Upper lobe of right lung (tissue), 1 donor: ENCODE measurements at places on chromosomes 3 and 15. TPM values are rescaled to one million over a fixed set of nuclear protein-coding genes. Genes with fewer than 3 reads are reported as not detected.

The SPTSSB gene
- not detected for total RNA-seq

- H3K4me3 ChIP-seq = no peak overlapping the region
- no peaks in the 10 kb centered on the region for H3K36me3 ChIP-seq
- peaks cover 35% of the 10 kb centered on the region for H3K4me1 ChIP-seq
These were observed 70.5 kb upstream of the XCR1 start for GRCh38 chr3:46097691-46098241.

- H3K27ac ChIP-seq = no peak within 1 kb of the TSS
- H3K4me1 ChIP-seq = peaks cover 11% of the 10 kb centered on the region
- H3K36me3 ChIP-seq = no peaks in the 10 kb centered on the region
- peaks cover 10% of the 10 kb centered on the region for H3K27me3 ChIP-seq
These were observed at the start of gene TAGLN3 for GRCh38 chr3:111998636-111999483. TSS of gene TAGLN3 (plus strand) at chr3:111998922. CDS start at chr3:111999423, 501 bp downstream.

DNA sequence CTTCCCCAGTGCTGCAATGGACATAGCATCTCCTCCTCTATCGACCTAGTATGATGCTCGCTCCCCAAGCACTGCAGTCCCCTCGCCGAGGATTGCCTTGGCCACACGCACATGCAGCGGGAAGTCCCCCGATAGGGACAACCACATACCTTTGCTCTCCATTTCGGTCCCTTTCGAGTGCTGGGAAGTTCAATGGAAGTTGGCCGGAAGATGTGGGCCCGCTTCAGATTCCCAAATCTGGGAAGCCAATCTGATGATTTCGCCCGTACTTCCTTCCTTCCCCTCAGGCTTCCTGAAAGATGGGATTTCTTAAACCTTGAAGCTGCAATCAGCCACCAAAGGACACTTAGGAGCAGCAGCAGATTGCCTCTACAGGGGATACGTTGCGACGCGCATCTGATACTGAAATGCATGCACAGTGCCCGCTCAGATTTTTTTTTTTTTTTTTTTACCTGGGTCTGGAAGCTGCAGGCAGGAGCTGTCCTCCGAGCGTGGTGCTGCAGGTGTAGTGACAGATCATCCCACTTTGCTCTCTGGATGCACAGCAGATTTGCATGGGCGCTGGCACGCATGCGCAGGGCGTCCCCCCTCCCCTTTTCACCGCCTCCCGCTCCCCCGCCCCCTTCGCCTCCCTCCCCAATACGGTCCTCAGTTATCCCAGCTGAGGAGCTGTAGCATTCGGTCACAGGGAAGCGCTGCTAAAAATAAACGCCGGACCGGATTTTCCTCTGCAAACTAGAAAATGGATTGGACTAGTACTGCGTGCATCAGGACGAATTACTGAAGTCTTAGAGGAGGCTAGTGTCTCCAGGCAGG lies at the start of gene FGF12:
TSS of gene FGF12 (minus strand) at position 510 of the 816 bp plus-strand sequence.
- DNase-seq = peak; percentile 74
- H3K27me3 ChIP-seq = peaks cover 5% of the 10 kb centered on the region
- peak within 1 kb of the TSS; percentile 9 for H3K4me3 ChIP-seq
- H3K36me3 ChIP-seq = no peaks in the 10 kb centered on the region
- H3K27ac ChIP-seq = no peak within 1 kb of the TSS

DNA sequence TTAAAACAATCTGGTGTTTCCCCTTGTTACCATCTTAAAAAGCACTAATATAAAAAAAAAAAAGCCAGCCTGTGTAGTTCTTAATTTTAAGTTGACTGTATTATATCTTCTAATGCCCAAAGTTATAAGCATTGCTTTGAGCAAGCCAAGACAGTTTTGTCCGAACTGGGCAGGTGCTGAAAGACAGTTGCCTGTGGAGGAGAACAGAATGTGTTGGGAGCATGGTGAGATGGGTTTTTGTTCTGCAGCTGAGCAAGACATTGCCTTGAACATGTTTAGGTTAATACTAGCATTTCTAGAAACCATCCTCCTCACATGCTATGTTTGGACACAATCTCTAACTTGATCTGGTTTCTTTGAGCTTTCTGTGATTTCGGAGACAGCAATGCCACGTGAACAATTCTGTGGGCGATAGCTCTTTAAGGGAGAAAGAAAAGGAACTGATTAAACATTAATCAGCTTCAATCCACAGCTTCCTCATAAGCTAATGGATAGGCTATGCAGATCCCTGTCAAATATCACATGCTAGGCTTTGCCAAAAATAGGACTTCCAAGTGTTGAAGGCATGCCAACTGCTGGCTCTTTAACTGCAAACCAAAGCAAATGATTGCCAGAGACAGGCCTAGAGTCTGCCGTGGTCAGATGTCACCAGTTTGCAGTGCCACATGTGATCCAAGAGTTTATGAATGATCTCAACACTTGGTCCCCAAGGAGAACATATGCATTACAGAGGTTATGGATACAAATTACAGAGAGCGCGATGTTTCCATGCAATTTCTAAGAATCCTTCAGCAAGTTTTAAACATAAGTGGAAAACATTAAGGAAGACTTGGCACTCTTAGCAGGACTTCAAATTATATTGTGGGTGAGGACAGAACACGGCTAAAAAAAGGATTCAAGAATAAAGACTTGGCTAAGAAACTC lies 428.1 kb downstream of the ROBO2 start:
- H3K4me1 ChIP-seq = peaks cover 7% of the 10 kb centered on the region
- H3K27ac ChIP-seq = no peak overlapping the region
- no peaks in the 10 kb centered on the region for H3K27me3 ChIP-seq
- no peak overlapping the region for H3K4me3 ChIP-seq
- no peak for DNase-seq

- no peaks in the 10 kb centered on the region for H3K36me3 ChIP-seq
- H3K4me3 ChIP-seq = no peak overlapping the region
- DNase-seq = no peak
- H3K4me1 ChIP-seq = peaks cover 26% of the 10 kb centered on the region
- H3K27me3 ChIP-seq = no peaks in the 10 kb centered on the region
These were observed 8.6 kb upstream of the CSK start for GRCh38 chr15:74773329-74773728.

The EFCAB12 gene
- total RNA-seq = 0.55 TPM

The GOLGA6L7 gene
- total RNA-seq = not detected

DNA sequence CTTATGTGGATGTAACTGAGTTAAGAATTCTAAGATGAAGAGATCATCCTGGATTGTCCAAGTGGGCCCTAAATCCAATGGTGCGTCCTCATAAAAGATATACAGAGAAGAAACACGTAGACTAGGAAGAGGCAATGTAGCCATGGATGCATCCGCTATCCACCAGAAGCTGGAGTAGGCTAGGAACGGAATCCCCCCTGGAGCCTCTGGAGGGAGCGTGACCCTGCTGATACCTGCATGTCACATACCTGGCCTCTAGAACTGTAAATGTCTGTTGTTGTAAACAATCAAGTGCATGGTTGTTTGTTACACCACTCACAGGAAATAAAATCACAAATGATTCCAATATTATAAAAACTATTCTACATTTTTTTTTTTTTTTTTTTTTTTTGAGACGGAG lies 254.5 kb upstream of the RORA start:
- H3K27ac ChIP-seq = no peak overlapping the region
- no peak for DNase-seq
- H3K4me1 ChIP-seq = no peaks in the 10 kb centered on the region
- H3K36me3 ChIP-seq = no peaks in the 10 kb centered on the region
- peaks cover 5% of the 10 kb centered on the region for H3K27me3 ChIP-seq
- no peak overlapping the region for H3K4me3 ChIP-seq

- no peaks in the 10 kb centered on the region for H3K36me3 ChIP-seq
- no peak overlapping the region for H3K27ac ChIP-seq
- DNase-seq = no peak
- no peaks in the 10 kb centered on the region for H3K4me1 ChIP-seq
- H3K27me3 ChIP-seq = no peaks in the 10 kb centered on the region
- H3K4me3 ChIP-seq = no peak overlapping the region
These were observed 194.2 kb downstream of the PLCL2 start for GRCh38 chr3:17078926-17079465.

- no peak overlapping the region for H3K27ac ChIP-seq
- no peaks in the 10 kb centered on the region for H3K4me1 ChIP-seq
- H3K27me3 ChIP-seq = no peaks in the 10 kb centered on the region
- H3K36me3 ChIP-seq = no peaks in the 10 kb centered on the region
These were observed 103.7 kb upstream of the TGFBR2 start for GRCh38 chr3:30502742-30503073.

DNA sequence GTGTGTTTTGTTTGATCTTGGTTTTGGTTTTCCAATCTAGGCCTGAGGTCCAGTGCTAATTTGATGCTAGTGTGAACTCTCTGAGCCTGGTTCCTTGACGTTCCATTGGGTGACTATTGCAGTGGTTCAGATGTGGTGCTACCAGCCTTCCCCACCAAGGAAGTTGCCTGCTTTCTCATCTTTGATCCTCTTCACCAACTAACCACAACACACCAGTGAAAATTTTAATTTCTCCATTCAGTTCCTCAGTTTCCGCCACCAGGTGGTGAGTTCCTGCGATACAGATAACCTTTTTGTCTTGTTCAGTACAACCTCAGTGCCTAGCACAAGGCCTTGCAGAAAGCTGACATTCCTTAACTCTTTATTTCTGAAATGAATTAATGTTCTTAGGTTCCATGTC lies 337.4 kb upstream of the TPRG1 start:
- no peaks in the 10 kb centered on the region for H3K27me3 ChIP-seq
- DNase-seq = no peak
- H3K27ac ChIP-seq = no peak overlapping the region
- no peaks in the 10 kb centered on the region for H3K4me1 ChIP-seq

DNA sequence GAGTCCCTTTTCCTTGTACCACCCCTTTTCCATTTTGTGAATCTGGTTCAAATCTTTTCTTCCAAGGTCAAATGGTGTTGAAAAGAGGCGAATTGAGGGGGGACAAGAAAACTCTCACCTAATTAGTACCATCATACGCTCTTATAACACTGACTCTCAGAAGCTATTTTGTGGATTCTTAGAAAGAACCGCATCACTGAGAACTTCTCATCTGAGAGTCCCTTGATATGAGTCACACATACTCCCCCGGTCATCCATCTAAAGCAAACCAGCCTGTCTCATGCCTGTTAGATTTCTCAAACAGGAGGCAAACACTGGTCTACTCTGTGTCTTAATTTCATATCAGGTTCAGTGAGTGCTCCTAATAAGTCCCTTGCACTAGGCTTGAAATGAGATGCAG lies 76.5 kb upstream of the SPRED1 start:
- no peaks in the 10 kb centered on the region for H3K4me1 ChIP-seq
- H3K27me3 ChIP-seq = no peaks in the 10 kb centered on the region
- H3K36me3 ChIP-seq = no peaks in the 10 kb centered on the region
- H3K4me3 ChIP-seq = no peak overlapping the region
- no peak for DNase-seq
- H3K27ac ChIP-seq = no peak overlapping the region

The PFKFB4 gene
- total RNA-seq = 11.0 TPM

DNA sequence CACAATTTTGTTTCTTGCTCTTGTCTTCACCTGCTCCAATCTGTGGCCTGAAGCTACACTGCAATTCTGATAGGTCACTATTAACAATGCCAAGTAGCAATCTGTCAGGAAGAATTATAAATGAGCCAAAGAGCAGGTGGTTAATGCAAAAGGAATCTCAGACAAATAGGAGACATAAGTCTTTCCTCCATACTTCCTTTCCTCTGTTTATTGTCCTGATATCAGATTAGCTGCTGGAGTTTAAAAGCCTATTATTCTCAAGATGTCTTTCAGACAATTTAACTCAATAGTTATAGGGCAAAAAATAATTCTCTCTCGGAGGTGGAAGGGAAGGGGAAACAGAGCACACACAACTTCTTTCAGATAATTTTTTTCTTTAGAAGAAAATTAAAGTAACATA lies 491.6 kb downstream of the MFSD1 start:
- no peak overlapping the region for H3K4me3 ChIP-seq
- H3K36me3 ChIP-seq = no peaks in the 10 kb centered on the region
- no peaks in the 10 kb centered on the region for H3K27me3 ChIP-seq
- no peak overlapping the region for H3K27ac ChIP-seq

- H3K27me3 ChIP-seq = no peaks in the 10 kb centered on the region
- H3K4me3 ChIP-seq = no peak overlapping the region
- no peaks in the 10 kb centered on the region for H3K36me3 ChIP-seq
- peaks cover 14% of the 10 kb centered on the region for H3K4me1 ChIP-seq
These were observed 2.6 kb downstream of the CYP19A1 start for GRCh38 chr15:51335538-51336410.

GRCh38 chr15:55681631-55682030 lies 61.3 kb downstream of the PRTG start:
- H3K36me3 ChIP-seq = no peaks in the 10 kb centered on the region
- H3K4me1 ChIP-seq = no peaks in the 10 kb centered on the region
- H3K4me3 ChIP-seq = no peak overlapping the region
- no peaks in the 10 kb centered on the region for H3K27me3 ChIP-seq
- DNase-seq = no peak

- no peak overlapping the region for H3K27ac ChIP-seq
- no peak for DNase-seq
- no peak overlapping the region for H3K4me3 ChIP-seq
- no peaks in the 10 kb centered on the region for H3K36me3 ChIP-seq
- no peaks in the 10 kb centered on the region for H3K4me1 ChIP-seq
These were observed 91.8 kb upstream of the ETV5 start for GRCh38 chr3:186200726-186201125.

GRCh38 chr15:52709187-52709981 lies 30.2 kb upstream of the ATOSA start:
- H3K27me3 ChIP-seq = no peaks in the 10 kb centered on the region
- H3K27ac ChIP-seq = no peak overlapping the region
- no peaks in the 10 kb centered on the region for H3K36me3 ChIP-seq
- DNase-seq = no peak
- H3K4me1 ChIP-seq = no peaks in the 10 kb centered on the region

DNA sequence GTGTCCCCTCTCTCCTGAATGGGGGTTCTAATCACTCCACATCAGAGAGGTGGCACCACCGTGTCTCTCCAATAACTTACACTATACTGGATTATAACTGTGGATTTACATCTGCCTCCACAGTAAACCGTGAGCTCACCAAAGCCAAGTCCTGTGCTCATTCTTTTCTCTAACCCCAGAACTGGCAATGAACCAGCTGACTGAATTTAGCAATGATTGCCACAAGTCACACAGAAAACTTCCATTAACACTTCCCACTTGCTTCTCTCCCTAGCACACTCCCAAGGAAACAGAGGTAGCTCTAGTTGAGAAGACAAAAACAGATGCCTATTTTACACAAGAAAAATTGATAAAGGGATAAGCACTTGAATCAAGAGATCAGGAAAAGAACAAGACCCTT lies 361.3 kb downstream of the ULK4 start:
- no peak overlapping the region for H3K4me3 ChIP-seq
- H3K27me3 ChIP-seq = no peaks in the 10 kb centered on the region
- no peak for DNase-seq
- no peaks in the 10 kb centered on the region for H3K4me1 ChIP-seq

The PPIB gene
- total RNA-seq = 389 TPM

The GNAT1 gene
- total RNA-seq = not detected

- DNase-seq = peak; percentile 70
- no peaks in the 10 kb centered on the region for H3K4me1 ChIP-seq
- no peak overlapping the region for H3K27ac ChIP-seq
- H3K36me3 ChIP-seq = no peaks in the 10 kb centered on the region
These were observed 195.4 kb downstream of the GOLGA6L6 start for GRCh38 chr15:20346082-20346805.

The P2RY1 gene
- total RNA-seq = 22.5 TPM

GRCh38 chr3:133038089-133038730 lies at the start of gene TMEM108:
TSS of gene TMEM108 (plus strand) at chr3:133038391.
- H3K36me3 ChIP-seq = no peaks in the 10 kb centered on the region
- H3K27me3 ChIP-seq = peaks cover 3% of the 10 kb centered on the region
- peak within 1 kb of the TSS; percentile 74 for H3K4me3 ChIP-seq
- H3K4me1 ChIP-seq = peaks cover 3% of the 10 kb centered on the region
- peak within 1 kb of the TSS; percentile 56 for H3K27ac ChIP-seq
- peak; percentile 93 for DNase-seq
